ENCODE measurements at places on chromosomes 3 and 15. TPM values are rescaled to one million over a fixed set of nuclear protein-coding genes. Genes with fewer than 3 reads are reported as not detected.

DNA sequence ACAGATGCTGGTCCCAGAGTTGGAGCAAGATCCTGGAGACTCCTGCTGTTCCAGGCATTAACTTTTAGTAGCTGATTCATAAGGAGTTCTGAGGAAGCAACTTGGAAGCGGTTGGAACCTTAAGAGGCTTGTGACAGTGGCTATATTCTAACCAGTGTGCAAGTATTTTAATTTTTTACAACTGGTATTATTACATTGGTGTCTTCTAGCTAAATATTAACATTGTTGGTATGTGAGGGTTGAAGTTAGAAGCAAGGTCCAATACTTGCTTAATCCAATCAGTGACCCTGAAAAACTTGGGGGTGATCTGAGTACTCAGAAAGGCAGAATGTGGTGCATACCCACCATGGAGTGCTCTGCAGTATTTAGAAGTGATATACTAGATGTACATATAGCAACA, 1.5 kb upstream of the OR4F15 start:
- no peak for DNase-seq

DNA sequence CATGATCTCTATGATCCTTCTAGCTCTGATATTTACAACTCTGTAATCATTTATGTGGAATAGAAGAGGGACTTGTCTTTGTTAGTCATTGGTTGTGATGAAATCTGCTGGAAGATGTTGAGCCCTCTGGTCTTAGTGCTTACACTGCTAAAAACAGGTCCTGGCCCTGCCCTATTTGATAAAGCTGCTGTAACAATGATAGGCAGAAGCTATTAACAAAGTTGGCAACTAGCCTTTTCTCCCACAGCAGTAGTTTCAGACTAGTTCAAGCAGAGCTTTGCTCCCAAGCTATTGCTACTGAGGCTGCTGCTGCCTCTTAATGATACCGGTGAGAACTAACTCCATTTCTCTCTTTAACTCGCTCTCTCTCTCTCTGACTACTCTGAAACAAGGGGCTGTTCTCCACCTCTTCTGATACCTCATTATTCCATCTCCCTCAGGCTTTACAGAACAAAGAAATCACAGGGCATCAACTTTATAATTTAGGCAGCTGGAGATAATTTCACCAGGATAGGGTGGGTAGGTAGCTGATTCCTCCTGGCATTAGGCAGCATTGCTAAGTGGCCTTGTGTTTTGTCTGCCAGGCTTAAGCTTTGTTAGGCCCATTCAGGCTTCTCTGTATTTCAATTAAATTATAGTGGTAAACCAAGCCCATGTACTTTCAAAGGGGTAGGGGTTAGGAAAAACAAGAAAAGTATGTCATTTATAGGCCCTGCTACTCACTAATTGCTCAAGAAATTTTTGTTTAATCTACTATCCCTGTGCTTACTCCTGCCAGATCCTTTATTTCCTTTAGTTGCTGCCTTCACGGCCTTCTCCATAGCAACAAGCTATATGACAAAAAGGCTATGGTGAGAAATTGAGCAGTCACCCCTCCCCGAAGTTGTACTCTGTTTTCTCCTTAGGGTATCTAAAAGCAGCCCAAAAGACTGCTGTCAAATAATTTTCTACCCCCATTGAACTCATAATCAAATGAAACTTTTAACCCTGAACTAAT, 139.6 kb downstream of the RBPMS2 start:
- DNase-seq: peak; percentile 42

HIGD1A gene
- total RNA-seq: 121 TPM

TMEM158 gene
- 38.7 TPM for total RNA-seq

DNA sequence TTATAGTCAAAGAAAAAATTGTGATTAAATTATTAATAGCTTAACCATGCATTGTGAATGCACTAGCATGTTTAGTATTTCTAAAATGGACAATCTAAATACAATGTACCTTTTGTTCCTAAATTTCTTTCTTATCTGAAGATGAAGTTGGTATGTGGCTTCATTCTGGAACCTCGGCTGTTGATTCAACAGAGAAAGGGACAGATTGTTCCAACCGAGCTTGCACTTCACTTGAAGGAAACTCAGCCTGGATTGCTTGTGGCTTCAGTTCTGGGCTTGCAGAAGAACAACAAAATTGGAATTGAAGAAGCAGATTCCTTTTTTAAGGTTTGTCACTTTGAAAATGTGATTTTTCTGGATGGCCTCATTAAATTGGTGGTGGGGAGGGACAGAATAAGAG, 32.6 kb downstream of the HPS3 start:
- DNase-seq: no peak

DNA sequence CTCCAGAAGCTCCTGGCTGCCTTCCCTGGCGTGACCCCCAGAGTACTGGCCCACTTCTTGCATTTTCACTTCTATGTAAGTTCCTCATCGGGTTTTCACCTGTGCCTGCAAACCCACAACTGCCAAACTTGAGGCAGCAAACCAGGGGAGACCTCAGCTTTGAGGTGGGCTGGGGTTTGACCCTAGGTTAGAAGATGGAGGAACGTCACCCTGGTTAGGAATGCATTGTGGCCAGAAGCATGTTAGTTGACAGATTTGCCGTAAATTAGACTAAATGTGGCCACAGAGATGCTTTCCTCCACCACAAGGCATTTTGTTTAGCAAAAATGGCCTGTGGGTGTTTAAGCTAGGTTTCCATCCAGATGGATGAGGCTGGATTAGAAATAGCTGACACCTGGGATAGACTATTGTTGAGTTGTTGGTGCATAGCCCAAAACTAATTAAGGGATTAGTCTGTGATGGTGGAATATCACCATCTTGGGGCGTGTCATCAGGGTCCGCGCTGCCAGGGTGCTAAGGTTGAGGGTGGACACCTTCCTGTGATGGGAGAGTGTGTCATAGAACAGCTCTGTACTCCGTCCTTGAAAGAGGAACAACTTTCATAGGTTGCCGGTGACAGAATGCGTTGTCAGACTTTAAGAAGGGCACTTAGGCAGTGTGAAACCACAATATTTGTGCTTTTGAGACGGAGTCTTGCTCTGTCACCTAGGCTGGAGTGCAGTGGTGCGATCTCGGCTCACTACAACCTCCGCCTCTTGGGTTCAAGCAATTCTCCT, 3.6 kb downstream of the NISCH start:
- no peak for DNase-seq

EDEM1 gene
- 57.0 TPM for total RNA-seq

ZNF592 gene
- total RNA-seq: 19.9 TPM

DNA sequence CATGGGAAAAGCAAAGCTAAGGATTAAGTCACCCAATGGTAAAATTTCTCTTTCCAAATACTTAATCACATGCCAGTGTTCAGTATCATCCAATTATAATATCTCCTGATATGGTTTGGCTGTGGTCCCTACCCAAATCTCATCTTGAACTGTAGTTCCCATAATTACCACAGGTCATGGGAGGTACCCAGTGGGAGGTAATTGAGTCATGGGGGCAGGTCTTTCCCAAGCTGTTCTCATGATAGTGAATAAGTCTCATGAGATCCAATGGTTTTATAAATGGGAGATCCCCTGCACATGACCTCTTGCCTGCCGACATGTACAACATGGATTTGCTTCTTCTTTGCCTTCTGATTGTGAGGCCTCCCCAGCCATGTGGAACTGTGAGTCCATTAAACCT, 26.1 kb upstream of the NMB start:
- no peak for DNase-seq

- DNase-seq: no peak
Measured at GRCh38 chr15:39419651-39420050, 161.2 kb upstream of the THBS1 start.
